Adrenal gland (tissue), 19 donors: ENCODE measurements at places on chromosomes 4 and X. TPM values are rescaled to one million over a fixed set of nuclear protein-coding genes. Genes with fewer than 3 reads are reported as not detected.

The GPC4 gene
- 3.2 TPM for polyA plus RNA-seq

- DNase-seq: no peak
Observed at GRCh38 chr4:53511014-53511413, 80.3 kb downstream of the LNX1 start.

DNA sequence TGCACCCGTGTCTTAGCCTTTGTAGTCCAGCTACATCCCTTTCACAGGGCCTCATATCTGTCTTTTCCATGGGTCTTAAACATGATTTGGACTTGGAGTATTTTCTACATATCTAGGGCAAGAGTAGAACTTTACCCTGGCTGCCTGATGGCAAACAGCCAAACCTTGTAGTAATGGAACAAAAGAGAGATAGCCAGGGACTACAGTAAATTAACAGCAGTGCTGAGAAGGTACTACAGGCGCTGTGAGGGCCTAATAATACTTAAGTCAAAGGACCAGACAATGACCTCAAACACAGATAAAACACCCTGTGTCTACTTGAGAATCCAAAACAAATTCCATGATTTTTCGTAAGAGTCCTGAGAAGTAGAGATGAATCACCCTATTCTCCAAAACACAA is 111.0 kb upstream of the WDR17 start:
- DNase-seq: no peak

The TKTL2 gene
- polyA plus RNA-seq: not detected

DNA sequence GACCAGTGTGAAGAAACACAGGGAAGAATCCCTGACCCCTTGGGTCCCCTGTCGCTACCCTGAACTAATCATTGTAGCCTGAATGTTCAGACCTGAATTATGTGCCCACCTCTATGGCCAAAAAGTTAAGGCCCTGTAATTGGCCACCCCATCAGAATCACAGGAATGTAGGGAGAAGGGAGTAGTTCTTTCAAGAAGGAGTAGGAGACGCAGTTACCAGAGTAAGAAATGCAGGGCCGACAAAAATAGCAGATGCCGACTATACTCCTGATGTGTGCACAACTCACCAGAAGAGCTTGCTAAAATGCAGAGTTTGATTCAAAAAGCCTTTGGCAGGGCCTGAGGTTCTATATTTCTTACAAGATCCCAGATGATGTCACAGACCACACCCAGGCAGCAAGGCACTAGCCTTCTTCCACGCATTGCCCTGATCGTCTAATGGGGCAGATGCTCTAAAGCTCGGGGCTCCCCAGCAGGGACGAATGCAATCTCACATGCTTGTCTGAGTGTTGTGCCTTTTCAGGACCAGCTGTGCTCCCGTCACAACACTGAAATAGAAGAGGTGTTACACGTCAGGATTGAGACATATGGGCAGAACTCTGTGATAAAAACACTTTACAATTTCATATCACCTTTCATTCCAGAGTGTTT is 161.0 kb upstream of the FAM241A start:
- no peak for DNase-seq

DNA sequence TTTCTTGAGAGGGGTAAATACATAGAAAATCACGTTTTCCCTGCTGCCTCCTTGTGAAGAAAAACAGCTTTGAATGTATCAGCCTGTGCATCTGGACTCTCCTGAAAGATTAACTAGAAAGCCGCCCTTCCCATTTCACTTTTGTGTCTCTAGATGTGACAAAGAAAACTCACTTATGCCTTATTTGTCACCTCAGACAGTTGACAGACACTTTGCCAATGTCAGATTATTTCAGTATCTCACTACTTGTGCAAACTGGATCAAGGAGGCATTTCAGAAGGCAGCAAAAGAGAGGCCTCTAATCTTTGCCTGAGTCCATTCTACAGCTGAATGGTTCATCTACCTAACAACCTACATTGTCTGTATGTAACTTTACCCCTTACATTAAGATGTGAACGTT is 754.9 kb downstream of the RPA4 start:
- no peak for DNase-seq

DNA sequence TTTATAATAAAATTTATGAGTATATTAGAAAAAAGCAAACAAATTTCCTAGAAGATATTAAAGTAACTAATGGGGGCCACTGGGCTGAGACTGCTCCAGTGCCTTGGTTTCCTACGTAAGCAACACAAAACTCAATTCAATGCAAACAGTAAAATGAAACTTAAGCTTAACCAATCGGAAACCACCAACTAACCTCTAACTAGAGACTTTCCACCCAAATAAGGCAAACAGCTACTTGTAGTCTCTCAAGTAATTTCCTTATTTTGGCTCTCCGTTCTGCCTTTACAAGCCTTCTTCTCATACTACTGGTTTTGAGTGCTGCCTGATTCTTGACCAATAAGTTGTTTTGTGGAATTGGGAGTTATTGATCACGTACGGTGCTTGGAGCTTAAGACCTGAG is 167.3 kb upstream of the VEGFC start:
- no peak for DNase-seq

DNA sequence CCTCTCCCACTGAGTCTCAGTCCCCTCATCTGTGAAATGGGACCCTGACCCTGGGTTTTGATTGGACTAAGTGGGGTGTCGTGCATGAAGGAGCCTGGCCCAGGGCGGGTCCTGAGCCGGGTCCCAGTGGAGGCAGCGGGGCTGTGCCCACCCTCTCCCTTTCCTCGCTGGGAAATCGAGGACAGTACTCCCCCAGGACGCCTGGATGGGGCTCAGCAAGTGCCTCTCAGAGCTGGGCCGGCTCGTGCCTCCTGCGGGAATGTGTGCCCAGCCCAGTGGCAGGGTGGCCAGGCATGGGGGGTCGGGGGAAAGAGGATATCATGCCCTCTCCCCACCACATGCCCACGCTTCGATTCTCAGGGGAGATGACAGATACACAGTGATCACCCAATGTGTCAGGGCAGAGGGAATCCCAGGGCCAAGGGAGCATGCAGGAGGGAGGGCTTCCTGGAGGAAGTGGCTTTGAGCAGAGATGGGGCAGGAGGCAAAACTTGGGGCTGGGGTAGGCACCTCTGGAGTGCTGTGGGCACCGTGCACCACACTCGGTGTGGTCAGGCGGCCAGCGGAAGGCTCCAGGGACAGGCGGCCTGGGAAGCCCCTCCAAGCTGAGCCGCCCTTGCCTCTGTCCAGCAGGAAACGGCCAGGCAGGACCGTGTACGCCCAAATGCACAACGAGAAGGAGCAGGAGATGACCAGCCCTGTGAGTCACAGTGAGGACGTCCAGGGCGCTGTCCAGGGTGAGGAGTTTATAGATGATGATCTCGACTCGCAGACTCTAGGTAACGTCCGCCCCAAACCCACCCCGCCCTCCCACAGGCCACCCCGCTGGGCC is 203.0 kb downstream of the AFAP1 start:
- no peak for DNase-seq

- DNase-seq: no peak
Observed at GRCh38 chr4:146978641-146979040, 33.0 kb upstream of the TTC29 start.

The RAB40A gene
- polyA plus RNA-seq: 1.1 TPM

DNA sequence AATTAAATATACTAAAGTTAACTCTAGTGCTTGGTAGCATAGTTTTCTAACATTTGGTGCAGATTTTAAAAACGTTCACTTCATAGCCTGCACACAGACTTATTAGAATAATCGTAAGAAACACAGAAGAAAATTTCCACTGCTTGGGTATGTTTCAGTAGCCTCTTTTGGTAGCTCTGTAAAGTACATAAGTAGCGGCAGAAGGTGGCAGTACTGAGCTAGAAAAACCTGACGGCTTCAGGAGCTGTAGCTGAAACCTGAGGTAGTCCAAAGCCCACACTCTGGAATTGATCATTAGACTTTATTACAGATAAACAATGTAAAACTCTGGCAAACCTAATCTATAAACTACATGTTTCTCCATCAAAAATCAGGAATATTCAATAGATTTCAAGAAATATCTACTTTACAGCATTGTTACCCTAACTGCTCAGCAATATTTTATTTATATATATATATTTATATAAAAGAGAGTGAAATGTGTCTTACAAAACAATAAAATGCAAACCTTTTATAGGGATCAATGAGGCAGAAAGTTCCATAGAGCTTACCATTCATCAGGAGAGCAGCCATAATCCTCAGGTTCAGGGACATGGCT is 88.2 kb downstream of the ATP8A1 start:
- DNase-seq: peak; percentile 72

The CRLF2 gene
- polyA plus RNA-seq: not detected

The LDOC1 gene
- polyA plus RNA-seq: 54.1 TPM
